ENCODE measurements at places on chromosomes 3 and 15. TPM values are rescaled to one million over a fixed set of nuclear protein-coding genes. Genes with fewer than 3 reads are reported as not detected.

KIF15 gene
- total RNA-seq, result 43.3 TPM

IGSF11 gene
- 0.14 TPM for total RNA-seq

ZNF501 gene
- 1.9 TPM for total RNA-seq

NEK10 gene
- 1.5 TPM for total RNA-seq

REC114 gene
- total RNA-seq, result not detected

THPO gene
- total RNA-seq, result not detected

ECE2 gene
- total RNA-seq, result not detected

OR5K2 gene
- not detected for total RNA-seq

SLC12A8 gene
- total RNA-seq, result 0.18 TPM

STX19 gene
- total RNA-seq, result not detected

ARGFX gene
- not detected for total RNA-seq

STAG1 gene
- 48.7 TPM for total RNA-seq

AGBL1 gene
- not detected for total RNA-seq

TOMM70 gene
- total RNA-seq, result 43.3 TPM

AADACL2 gene
- total RNA-seq, result not detected

VEPH1 gene
- not detected for total RNA-seq

TRH gene
- total RNA-seq, result not detected

MOBP gene
- not detected for total RNA-seq

FAM81A gene
- total RNA-seq, result 1.2 TPM
